ENCODE measurements at places on chromosomes 5 and 9.
A peak's percentile ranks its signal among the peaks of the same experiment; 100 is the strongest.

DNA sequence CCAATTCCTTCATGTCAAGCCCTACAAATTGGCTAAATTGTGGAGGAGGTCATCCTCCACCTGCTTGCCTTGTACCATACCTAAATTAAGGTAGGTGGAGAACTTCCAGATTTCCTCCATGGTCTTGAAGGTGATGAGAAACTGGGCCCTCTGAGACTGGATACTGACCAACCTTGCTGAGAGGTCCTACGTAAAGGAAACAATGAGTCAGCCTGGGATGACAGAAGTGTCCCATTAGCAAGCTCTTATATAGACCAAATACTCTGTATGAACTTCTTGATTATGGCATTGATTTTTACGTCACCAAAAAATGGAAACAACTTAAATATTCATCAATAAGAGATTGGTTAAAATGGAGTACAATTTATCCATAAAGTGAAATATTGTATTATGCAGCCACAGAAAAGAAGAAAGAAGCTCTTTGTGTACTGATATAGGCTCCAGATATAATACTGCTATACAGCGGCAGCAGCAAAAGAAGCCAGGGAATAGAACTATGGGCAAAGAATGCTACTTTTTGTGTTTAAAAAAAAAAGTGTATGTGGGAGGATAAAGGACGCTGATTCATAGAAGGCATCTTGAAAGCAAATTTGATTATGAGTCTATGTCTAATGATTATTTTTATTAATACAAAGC is 18.3 kb downstream of the SH3TC2 start:
- no peak for DNase-seq

GRCh38 chr5:51889703-51890102 is 506.5 kb downstream of the ISL1 start:
- no peak for DNase-seq

- no peak for DNase-seq
These were observed 406.3 kb downstream of the PDE4D start for GRCh38 chr5:59487068-59487686.

- DNase-seq = no peak
These were observed 47.7 kb upstream of the STK32A start for GRCh38 chr5:147187099-147187540.

DNA sequence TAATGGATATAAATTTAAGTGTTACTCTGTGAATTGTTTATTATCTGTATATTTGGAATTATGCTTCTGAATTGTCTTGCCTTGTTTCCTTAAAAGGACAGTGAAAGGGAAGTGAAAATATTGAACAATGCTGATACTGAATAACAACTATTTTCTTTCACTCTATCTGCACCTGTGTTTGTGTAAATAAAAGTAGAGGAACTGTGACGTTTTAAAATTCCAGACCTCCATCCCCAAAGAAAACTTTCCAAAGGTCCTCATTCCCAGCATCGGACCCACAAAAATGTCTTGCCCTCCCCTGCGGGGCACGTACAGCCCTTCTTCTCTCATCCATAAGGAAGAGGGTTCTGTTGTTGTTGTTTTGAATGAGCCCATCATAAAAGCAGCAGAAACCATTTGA is 100.0 kb downstream of the NLN start:
- DNase-seq = no peak

- peak; percentile 72 for DNase-seq
These were observed 2.5 kb upstream of the TCF7 start for GRCh38 chr5:134111741-134112647.

DNA sequence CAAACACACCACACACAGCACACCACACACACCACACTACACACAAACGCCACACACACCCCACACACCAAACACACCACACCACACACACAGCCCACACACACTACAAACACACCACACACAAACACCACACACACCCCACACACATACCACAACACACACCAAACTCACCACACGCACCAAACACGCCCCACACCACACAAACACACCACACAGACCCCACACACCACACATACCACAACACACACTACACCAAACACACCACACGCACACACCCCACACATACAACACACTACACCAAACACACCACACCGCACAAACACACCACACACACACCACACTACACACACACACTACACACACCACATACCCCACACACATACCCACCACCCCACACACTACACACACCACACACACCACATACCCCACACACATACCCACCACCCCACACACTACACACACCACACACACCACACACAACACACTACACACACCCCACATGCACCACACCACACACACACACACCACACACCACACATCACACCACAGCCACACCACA is 151.2 kb downstream of the ERCC6L2 start:
- DNase-seq = no peak
